Kidney capillary endothelial cell (primary cell): ENCODE measurements at places on chromosomes 4 and X.

GRCh38 chr4:10643600-10644425 is 40.8 kb downstream of the CLNK start:
- DNase-seq, result no peak

- no peak for DNase-seq
These were observed 30.5 kb downstream of the PLAC8 start for GRCh38 chr4:83083925-83084475.

- no peak for DNase-seq
These were observed 8.7 kb upstream of the TADA2B start for GRCh38 chr4:7034262-7035081.

DNA sequence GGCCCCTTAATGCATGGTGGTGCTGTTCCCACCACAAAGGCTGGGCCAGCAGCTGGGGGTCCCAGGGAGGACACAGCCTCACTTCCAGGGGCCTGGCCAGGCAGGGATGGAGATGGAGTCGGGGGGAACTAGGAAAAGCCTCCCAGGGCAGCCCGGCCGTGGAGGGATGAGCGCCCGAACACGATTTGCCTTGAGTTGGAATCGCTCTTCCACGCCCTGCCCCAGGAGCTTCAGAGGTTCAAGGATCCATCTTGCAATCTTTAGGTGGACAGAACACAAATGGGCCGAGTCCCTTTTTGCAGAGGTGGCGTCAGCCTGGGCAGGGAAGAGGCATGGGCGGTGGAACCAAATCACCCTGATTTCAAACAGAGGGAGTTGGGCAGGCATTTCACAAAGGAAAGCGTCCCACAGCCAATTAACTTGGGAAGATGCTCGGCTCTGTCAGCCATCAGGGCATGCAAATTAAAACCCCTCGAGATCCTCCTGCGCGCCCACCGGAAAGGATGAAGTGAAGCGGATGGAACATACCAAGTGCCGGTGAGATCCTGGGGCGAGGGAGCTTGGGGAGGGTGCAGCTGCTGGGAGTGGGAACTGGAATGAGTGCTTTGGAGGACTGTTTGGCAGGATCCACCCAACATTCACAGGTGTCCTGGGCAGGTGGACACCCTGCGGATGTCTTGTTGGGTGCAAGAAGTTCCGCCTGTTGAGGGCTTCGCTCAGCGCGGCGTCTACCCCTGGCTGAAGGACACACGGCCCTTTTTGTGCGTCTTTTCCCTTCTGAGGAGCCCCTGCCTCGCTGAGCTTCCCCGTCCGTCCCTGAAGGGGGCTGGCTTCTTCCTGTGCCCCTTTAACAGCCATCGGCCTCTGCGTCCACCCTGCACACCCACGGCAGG is 75.7 kb downstream of the HTRA3 start:
- DNase-seq, result no peak

DNA sequence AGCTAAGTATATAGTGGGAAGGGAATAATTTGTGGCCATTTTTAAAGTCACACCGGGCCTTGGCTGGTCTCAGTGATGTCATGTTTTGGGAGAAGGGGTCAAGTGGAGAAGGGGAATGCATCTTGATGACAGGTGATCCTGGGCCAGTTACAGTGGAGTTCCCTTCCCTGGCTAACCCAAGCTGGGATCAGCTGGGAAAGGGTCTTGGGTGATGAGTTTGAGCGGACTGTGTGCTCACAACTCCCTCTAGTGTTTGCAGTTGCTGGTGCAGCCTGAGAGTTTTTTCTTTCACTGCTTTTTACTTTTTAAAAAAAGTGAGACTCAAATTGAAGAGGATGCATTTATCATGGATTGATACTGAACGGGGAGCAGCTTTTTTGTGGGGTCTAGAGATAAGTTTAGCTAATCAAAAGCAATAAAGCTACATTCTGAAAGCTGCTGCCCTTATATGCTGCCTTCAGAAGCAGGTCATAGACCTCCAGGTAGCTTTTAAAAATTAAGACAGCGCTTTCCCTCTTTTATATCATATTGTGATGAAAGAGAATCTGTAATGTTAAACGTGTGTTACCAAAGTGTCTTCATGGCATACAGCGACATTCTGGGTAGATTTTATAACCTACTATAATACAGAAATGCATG is 164.7 kb downstream of the DCLK2 start:
- DNase-seq, result peak; percentile 45
